Thoracic aorta (tissue), 2 donors: ENCODE measurements at places on chromosomes 3 and 15.

GRCh38 chr3:177591379-177591778 is 394.1 kb upstream of the TBL1XR1 start:
- H3K27me3 ChIP-seq, result no peaks in the 10 kb centered on the region
- H3K27ac ChIP-seq, result peak overlapping the region; percentile 64
- no peak for DNase-seq
- H3K4me3 ChIP-seq, result no peak overlapping the region
- peaks cover 63% of the 10 kb centered on the region for H3K4me1 ChIP-seq

DNA sequence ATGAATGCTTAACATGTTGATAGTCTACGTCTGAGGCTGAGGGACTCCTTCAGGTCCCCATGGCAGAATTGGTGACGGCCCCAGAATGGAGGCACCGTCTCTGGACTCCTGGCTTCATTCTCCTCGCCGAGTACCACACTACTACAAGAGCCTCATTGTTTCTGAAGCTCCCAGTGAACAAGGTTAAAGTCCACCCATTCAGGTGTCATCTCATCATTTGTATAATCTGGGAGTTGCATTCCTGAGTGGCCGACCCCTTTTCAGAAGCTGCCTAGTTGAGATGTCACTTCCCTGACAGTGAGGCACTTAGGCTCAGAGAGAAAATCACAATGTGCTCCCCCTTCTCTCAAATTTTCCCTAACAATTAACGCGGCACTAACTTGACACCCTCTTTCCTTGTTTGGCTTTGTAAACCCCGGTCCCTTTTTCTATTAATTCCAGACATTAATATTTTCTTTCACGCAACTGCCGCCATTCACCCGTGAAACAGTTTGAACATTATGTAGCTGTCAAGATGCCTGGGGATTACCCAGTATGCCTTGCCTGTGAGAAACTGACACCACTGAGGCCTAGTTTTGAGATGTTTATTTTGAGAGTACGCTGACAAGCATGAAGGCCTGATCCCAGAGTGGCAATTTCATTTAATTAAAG is 105.6 kb downstream of the MCTP2 start:
- H3K4me1 ChIP-seq, result no peaks in the 10 kb centered on the region
- no peaks in the 10 kb centered on the region for H3K27me3 ChIP-seq
- no peak overlapping the region for H3K27ac ChIP-seq
- H3K4me3 ChIP-seq, result no peak overlapping the region
- no peaks in the 10 kb centered on the region for H3K36me3 ChIP-seq

GRCh38 chr3:53818221-53819162 is 27.7 kb downstream of the CHDH start:
- H3K4me3 ChIP-seq, result no peak overlapping the region
- H3K36me3 ChIP-seq, result no peaks in the 10 kb centered on the region
- no peak for DNase-seq
- H3K27me3 ChIP-seq, result no peaks in the 10 kb centered on the region
- no peaks in the 10 kb centered on the region for H3K4me1 ChIP-seq
- H3K27ac ChIP-seq, result no peak overlapping the region

GRCh38 chr3:122111974-122112373 is 56.8 kb downstream of the CD86 start:
- no peak overlapping the region for H3K27ac ChIP-seq
- no peaks in the 10 kb centered on the region for H3K4me1 ChIP-seq
- H3K36me3 ChIP-seq, result no peaks in the 10 kb centered on the region
- no peak for DNase-seq
- H3K27me3 ChIP-seq, result no peaks in the 10 kb centered on the region
- H3K4me3 ChIP-seq, result no peak overlapping the region

DNA sequence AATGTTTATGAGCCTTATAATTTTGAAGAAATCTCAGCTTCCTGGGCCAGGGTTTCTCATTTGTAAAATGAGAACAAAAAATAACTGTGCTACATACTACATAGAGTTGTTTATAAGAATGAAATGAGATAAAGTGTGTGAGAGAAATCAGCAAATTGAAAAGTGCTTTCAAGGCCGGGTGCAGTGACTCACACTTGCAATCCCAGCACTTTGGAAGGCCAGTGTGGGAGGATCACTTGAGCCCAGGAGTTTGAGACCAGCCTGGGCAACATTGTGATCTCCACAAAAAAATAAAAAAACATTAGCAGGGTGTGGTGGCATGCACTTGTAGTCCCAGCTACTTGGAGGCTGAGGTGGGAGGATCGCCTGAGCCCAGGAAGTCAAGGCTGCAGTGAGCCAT is 22.4 kb downstream of the FOXB1 start:
- no peak overlapping the region for H3K4me3 ChIP-seq
- no peaks in the 10 kb centered on the region for H3K36me3 ChIP-seq
- no peaks in the 10 kb centered on the region for H3K4me1 ChIP-seq
- no peak overlapping the region for H3K27ac ChIP-seq
- no peak for DNase-seq

DNA sequence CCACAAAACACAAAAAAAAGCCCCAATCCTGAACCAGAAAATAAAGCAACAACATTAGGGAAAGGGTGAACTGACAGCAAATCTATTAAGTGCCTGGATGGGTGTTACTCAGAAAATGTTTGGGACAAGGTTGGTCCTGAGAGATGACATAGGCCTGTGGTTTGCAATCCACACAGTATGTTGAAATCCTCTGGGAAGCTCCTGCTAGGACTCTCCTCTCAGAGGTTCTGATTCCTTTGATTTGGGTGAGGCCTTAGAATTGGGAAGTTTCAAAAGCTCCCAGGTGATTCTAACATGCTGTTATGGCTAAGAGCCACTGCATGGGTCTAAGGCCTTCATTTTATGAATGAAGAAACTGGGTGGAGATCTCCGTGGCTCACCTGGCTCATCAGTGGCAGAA is 18.4 kb downstream of the CLDN1 start:
- no peak overlapping the region for H3K27ac ChIP-seq
